ENCODE measurements at places on chromosomes 2 and 18.

DNA sequence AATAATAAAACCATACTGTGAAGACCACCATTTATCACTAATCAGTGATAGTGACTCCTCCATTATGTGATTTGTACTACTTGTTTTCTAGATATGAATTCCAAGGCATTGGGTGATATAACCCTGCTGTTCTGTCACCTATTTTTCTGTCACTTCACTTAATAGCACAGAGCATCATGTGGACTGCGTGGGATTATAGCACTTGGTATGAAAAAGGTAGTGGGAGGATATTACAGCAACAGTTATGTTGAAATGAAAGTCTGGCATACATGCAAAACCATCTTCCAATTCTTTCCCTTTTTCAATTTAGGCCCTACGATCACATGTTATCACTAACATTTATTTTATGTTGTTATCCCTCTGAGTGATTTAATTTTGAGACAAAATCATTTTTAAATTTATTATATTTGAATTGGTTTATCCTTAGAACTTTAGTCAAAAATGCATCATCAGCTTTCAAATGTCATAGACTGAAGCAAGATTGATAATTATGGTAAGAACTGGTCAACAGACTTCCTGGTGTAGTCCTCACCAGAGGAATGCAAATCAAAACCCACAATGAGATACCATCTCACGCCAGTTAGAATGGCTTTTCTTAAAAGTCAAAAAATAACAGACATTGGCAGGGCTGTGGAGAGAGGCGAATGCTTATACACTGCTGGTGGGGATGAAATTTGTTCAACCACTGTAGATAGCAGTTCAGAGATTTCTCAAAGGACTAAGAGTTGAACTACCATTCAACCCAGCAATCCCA is 242.6 kb downstream of the IKZF2 start:
- no peak for DNase-seq

DNA sequence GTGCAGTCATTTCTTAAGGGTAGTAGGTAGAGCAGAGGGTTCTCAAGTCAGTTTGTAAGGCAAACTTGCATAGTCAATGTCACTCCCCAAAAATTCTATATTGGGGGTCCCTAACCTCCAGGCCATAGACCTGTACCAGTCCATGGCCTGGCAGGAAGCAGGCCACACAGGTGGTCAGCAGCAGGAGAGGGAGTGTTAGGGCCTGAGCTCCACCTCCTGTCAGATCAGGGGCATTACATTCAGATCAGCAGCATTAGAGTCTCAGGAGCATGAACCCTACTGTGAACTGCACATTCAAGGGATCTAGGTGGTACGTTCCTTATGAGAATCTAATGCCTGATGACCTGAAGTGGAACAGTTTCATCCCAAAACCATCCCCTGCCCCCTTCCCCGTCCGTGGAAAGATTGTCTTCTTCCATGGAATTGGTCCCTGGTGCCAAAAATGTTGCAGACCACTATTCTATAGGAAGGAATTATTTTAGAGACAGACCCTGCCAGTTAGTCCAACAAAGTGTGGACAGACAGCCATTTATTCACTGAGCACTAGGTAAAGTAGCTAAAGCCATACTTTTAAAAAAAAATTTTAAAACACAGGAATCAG is 6.7 kb downstream of the COA5 start:
- DNase-seq, result peak; percentile 41

DNA sequence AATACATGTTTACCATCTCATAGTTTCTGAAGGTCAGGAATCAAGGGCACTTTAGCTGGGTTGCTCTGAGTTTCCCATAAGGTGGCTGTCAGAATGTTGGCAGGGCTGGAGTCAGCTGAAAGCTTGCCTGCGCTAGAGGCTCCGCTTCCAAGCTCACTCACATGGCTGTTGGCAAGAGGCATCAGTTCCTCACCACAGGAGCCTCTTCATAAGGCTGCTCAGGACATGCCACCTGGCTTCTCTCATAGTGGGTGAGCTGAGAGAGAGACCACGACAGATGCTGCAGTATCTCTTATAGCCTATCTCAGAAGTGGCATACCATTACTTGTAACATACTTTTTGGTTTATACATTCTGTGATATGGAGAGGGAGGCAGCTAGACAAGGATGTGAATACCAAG is 7.2 kb downstream of the HADHB start:
- no peak for DNase-seq

- DNase-seq, result no peak
Observed at GRCh38 chr18:46675112-46675511, 18.1 kb upstream of the LOXHD1 start.

- peak; percentile 14 for DNase-seq
Observed at GRCh38 chr2:170411660-170412059, 233.7 kb downstream of the MYO3B start.

DNA sequence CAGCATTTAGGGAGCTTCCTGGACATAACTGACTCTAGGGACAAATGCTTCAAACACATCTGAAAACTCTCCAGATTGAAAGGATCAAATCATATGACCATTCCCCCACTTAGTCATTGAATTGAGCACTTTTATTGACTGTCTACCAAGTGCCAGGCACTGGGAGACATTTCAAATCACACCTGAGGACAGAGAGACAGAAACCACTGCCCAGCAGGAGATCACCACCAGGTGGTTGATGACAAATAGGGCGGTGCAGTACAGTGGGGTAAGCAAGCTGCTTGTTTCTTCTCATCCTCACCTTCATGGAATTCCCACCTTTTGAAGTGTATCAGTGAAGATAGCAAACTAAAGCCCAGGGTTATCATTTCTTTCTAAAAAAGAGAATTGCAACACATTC is 19.0 kb upstream of the CXCR4 start:
- DNase-seq, result no peak

DNA sequence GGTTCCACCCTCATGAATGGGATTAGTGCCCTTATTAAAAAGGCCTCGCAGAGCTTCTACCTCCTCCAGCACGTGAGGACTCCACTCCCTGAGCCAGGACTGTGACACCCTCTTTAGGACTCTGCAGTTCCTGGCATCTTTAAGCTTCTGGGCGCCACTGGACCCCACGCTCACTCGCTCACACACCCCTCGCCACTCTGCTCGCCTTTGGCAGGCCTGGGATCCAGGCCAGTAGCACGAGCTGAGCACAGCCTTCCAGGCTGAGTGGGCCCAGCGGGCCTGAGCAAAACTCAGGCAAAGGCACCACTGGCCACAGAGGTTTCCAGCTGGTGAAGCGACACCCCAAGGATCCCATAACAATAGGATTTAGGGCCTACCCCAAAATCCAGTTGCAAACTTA is 107.9 kb upstream of the GPC1 start:
- DNase-seq, result no peak

- no peak for DNase-seq
Observed at GRCh38 chr2:237243487-237243886, 157.8 kb downstream of the COPS8 start.

GRCh38 chr2:112783187-112783714 is 1.0 kb downstream of the IL1A start:
- DNase-seq, result no peak

DNA sequence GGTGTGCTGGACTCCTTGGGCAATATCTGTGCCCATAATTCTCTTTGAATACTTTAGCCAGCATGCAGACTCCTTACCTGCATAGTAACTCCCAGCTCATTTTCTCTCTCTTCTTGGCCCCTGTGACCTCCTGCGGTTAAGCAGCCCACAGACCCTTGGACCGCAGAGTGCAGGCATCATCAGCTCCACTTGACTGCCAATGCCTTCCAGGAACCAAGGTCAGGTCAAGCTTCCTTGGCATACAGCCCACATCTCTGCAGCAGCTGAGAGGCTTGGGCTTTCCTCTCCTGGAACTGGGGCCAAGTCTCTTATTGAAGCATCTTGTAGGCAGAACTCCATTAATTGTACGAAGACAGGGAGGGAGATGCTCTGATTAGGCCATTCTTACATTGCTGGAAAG is 130.1 kb upstream of the PIEZO2 start:
- no peak for DNase-seq

DNA sequence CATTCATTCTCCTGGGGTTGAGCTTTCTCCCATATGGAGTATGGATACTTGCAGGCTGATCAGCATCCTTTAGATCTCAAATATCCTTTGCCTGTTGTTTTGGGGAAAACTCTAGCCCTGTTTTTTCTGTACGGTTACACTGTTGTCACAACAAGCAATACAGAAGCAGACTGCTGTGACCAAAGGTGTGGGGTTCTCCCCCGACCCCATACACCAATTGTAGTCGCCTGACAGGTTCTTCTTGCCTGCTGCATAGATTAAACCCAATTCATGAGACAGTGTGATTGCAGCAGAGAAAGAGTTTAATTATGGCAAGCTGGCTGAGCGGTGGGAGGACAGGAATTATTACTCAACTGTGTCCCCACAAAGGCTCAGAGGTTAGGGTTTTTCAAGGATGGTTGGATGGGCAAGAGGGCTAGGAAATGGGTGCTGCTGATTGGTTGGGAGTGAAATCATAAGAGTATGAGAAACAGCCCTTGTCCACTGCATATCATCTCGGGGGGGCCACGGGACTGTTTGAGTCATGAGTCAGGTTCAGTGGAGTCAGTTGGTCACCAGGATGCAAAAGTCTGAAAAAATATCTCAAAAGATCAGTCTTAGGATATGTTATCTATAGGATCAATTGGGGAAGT is 40.6 kb downstream of the ITGB1BP1 start:
- no peak for DNase-seq
